ENCODE measurements at places on chromosomes 6 and 20. TPM values are rescaled to one million over a fixed set of nuclear protein-coding genes. Genes with fewer than 3 reads are reported as not detected.

The BPIFB4 gene
- not detected for total RNA-seq

The TRIM31 gene
- not detected for total RNA-seq

The CST4 gene
- total RNA-seq: not detected

The NHLRC1 gene
- 2.9 TPM for total RNA-seq

The HLA-DOA gene
- total RNA-seq: 0.82 TPM

The DPPA5 gene
- not detected for total RNA-seq

The LY6G6F gene
- total RNA-seq: not detected

The CLDN20 gene
- total RNA-seq: not detected

The TMC2 gene
- 4.5 TPM for total RNA-seq

The ZBTB9 gene
- total RNA-seq: 9.0 TPM

The IPCEF1 gene
- 10.6 TPM for total RNA-seq

The ZC2HC1B gene
- total RNA-seq: not detected

The APCDD1L gene
- total RNA-seq: not detected

The EEF1A2 gene
- 179 TPM for total RNA-seq

The EPHA7 gene
- total RNA-seq: 65.6 TPM

Data from frontal cortex (tissue), 4 donors.